ENCODE measurements at places on chromosomes 7 and 10. TPM values are rescaled to one million over a fixed set of nuclear protein-coding genes. Genes with fewer than 3 reads are reported as not detected.

DNA sequence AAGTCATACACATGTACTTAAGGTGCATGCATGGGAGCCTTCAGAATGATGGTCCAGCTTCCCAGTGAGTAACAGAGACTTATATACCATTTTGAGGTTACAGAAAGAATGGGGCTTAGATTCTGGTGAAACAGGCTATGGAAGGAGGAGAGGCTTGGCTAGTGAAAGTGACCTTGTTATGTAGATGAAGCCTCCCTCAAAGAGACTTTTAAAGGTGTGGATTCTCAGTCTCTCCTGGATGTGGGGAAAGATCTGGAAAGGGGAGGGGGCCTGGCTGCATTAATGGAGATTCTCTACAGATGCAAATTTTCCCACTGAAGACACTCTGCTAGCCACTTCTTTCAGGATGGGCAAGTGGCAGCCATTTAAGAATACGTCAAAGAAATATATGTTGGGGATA lies 5.5 kb downstream of the RASSF4 start:
- no peak for DNase-seq

- DNase-seq, result no peak
Observed at GRCh38 chr7:2787251-2787951, 56.7 kb downstream of the GNA12 start.

GRCh38 chr10:97184971-97185325 lies 811 bp downstream of the SLIT1 start:
- no peak for DNase-seq

Gene NUTM2E
- total RNA-seq, result not detected

- peak; percentile 31 for DNase-seq
Observed at GRCh38 chr10:35336921-35337823, 863 bp downstream of the CCNY start.
